ENCODE measurements at places on chromosomes 13 and 19.
A peak's percentile ranks its signal among the peaks of the same experiment; 100 is the strongest.

DNA sequence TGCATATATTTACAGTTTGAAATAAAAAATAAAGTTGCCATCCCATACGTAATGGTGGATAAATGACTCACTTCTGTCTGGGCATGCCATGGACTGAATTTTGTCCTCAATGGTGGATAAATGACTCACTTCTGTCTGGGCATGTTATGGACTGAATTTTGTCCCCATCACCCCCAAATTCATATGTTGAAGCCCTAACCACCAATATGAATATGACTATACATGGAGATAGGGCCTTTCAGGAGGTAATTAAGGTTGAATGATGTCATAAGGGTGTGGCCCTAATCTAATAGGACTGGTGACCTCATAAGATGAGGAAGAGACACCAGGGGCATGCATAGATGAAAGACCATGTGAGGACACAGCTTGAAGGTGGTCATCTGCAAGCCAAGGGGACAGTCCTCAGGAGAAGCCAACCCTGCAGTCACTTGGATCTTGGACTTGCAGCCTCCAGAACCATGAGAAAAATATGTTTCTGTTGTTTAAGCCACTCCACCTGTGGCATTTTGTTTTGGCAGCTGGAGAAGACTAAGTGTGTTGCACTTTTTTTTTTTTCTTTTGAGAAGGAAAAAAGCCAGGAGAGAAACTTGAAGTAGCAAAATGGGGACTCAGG is 41.8 kb downstream of the RFC3 start:
- DNase-seq, result no peak

DNA sequence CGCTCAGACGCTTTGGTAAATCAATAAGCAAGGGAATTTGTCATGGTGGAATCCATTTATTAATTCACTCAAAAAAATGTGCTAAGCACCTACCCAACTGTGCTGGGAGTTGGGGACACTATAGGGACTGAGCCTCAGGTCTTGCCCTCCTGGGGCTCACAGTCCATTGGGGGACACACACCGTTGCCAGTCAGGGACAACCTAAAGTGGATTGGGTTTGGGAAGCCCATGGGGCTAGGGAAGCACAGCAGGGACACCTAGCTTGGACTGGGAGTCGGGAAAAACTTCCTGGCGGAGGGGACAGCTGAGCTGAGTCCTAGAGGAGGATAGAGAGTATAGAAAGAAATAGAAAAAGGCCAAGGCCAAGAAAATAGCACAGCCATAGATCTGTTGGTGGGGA is 8.5 kb downstream of the FOSB start:
- no peak for DNase-seq

DNA sequence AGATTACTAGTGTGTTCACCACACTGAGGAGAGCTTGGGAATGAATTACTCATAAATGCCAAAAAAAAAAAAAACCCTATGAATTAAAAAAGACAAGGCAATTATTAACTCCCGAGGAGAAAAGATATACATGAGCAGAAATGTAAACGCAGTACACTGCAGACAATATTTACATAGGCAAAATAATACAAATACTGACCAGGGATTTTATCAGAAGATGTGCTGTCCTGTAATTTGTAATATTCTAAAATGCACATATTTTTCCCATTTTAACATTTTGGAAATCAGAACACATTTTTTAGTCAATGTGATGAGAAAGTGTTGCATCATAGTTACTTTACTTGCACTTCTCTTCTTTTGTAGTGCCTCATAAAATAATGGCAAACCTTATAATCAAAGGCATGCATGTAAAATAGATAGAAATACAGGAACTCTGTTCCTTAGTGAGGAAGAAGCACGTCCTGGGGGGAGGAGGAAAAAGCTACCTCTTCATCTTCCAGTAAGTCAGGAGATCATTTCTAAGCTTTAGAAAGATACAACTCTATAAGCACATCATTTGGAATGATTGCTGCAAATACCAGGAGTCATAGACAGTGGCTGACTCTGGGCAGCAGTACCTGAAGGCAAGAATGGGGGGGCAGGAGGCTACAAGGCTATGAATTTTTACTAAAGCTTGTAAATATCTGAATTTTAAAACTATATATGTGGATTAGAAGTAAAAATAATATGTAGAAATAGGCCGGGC is 46.3 kb upstream of the KATNAL1 start:
- DNase-seq, result no peak

DNA sequence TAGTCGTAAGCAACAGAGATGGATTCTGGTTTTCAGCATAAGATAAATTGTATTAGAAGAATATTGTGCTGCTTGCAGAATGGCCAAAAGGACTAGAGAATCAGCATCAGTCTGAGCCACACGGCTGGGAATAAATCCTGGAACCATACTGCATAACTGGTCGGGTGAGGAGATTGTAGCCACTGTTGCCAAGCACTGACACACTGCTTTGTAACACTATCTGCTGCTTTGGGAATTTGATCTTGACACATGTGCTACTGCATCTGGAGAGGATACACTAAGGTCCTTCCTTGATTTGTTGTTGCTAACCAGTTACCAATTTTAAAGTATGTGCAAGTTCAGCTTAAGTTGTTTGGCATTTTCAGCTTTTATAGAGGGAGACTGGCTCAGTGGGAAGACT is 1.9 kb downstream of the HNRNPA1L2 start:
- DNase-seq, result peak; percentile 29

DNA sequence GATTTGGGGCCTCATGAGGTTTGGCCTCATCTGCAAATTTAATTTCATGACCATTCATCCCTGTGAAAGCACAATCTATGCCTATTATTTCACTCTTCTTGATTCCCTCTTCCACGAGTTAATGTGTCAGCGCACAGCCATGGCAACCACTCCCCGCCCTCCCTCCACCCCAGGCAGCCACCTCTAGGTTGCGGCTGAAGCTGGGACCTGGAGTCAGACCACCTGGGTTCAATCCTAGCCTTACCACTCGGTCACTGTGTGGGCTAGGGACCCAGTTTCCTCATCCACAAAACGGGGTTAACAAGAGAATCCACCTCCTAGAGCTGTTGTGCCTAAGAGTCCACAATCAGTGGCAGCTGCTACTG is 9.8 kb downstream of the CHST8 start:
- DNase-seq, result no peak

- DNase-seq, result no peak
Observed at GRCh38 chr13:46647512-46648065, 94.6 kb downstream of the LRCH1 start.

GRCh38 chr19:13031917-13032623 is 36.8 kb downstream of the NFIX start:
- no peak for DNase-seq

DNA sequence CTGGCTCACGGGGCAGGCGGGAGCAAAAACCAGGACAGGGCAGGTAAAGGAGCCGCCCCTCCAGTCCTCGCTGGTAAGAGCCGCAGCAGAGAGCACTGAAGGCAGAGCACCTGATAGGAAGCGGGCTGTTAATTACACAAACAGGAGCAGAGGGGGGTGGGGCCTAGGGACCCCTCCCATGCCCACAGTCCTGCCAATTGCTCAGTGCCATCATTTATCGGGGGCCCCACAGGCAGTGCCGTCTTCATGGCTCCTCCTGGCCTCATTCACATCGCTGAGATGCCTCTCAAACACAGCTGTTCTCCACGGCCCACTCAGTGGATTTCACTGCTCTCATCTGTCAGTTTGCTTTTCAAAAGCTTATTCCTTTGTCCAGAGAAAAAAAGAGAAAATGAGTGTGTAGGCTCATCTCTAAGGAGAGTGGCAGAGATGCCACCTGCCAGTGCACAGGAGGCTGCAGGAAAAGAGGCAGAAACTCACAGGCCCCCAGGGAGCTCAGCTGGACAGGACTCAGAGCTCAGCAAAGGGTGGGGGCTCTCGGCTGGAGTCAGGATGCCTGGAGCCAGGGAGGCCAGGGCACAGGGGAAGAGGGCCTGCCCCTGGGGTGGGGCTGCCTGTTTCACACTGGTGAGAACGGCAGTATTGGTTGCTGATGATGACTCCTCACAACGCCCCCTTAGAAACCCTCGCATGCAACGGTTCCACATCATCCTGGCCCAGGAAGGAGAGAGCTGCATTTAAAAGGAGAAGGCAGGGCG is 174.6 kb downstream of the COL4A1 start:
- no peak for DNase-seq

DNA sequence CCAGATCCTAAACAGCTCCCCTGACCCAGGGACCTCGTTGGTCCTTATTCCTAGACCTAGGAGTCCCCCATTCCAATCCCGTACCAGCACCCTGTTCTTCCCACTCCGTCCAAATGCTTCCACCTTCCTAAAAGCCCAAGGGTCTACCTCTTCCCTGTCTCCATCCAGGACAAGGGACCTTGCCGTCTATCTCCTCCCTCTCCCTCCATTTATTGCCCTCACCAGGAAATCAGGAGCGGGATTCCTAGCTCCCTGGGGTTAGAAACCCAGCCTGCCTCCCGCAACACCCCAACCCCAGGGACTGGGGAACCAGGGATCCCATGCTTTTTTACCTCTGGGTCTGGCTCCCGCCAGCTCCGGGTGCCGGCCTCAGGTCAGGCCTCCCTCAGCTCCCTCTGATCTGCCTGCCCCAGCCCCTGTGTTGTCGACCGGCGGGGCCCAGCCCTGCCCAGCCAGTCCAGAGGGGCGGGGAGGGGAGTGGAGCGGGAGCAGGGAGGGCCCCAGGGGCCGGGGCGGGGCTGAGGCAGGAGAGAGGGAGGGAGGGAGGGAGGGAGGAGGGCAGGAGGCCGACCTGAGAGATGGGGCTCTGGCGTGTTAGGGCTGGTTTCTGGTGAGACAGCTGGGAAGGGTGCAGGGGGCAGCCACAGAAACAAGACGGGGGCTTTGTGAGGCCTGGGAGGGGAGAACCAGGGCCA is at the start of gene B3GNT8:
B3GNT8 (minus strand) TSS at position 423 of the 695 bp plus-strand sequence. CDS start 596 bp downstream, outside the sequence.
- DNase-seq, result peak; percentile 43
